ENCODE measurements at places on chromosomes 3 and 15.
A peak's percentile ranks its signal among the peaks of the same experiment; 100 is the strongest.

DNA sequence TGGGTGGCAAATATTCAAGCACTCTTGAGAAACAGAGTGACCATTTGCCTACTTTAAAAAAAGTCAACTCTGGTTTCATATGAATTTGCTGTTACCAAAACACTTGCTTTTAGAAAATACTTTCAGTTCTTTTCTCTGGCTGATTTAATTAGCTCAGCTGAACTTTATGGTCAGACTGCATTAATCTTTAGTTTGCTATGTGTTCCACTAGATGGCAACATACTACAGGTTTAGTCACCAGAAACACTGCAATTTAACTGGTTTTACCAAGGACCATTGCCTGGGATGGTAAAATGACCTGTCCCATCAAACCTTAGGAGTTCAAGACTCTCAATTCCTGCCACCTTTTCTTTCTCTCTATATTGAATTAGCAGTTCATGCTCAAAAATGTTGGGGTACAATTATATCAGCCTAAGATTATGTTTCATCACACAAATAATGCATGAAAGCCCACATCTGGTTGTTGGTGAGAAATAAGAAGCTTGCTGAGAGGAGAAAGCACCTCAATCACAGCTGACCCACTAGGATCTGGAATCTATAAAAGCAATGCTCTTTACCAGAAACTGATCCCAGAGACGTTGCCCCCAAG is 14.2 kb downstream of the EIF4E3 start:
- DNase-seq, result no peak

- DNase-seq, result no peak
Observed at GRCh38 chr3:111047042-111047441, 24.6 kb upstream of the NECTIN3 start.

DNA sequence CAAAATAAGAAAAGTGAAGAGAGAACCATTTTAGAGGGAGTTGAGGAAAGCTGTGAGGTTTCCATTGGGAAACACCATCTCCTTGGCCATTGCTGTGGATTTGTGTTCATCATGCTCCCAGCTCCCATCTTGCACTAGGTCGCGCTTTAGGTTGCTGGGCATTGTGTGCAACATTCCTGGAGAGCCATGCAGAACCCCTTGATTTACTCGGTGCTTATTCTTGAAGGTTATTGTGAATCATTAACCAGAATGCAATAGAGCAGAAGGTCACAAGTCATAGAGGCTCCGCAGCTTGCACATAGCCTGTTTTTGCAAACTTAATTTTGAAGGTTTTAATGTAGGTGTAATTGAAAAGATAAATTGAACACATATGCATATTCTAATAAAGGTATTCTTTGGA is 239.2 kb upstream of the IL12A start:
- no peak for DNase-seq

DNA sequence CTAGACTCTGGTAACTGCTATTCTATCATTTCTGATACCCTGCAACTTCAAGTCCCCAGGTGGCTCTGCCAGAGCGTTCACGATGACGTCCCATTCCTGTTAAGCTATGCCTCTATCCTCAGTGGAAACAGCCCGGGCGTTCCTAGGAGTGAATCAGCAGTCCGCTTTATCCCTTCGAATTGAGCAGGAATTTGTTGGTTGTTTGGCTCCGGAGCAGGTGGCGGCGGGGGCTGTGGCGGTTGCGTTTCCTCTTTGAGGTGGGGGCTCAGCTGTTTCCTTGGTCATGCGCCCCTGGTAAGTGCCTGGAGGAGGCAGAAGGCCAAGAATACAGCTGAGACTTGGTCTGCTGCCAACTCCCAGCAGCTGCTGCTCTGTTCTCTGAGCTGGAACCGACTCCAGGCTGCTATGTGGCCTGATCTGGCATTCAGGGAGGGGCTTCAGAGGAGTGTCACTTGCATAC is 25.2 kb downstream of the ARPP21 start:
- peak; percentile 88 for DNase-seq

- DNase-seq, result no peak
Observed at GRCh38 chr15:37134699-37135131, 34.4 kb upstream of the MEIS2 start.

DNA sequence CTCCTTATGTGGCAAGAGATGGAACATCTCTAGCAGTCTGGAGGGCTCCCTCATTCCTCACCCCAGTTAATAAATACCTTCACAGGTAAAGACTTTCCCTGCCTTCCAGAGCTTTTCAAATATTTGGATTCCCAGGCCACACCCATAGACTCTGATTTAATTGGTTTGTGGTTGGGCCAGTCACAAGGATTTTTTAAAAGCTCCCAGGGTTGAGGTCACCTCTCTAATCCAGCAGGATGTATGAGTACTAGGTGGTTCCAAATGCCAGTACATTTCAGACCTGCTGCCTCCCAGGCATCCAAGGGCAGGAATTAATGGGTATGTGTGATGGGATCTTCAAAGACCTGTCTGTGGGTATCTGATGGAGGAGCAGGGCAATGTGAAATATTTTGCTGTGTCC is 312.8 kb downstream of the CLSTN2 start:
- no peak for DNase-seq

DNA sequence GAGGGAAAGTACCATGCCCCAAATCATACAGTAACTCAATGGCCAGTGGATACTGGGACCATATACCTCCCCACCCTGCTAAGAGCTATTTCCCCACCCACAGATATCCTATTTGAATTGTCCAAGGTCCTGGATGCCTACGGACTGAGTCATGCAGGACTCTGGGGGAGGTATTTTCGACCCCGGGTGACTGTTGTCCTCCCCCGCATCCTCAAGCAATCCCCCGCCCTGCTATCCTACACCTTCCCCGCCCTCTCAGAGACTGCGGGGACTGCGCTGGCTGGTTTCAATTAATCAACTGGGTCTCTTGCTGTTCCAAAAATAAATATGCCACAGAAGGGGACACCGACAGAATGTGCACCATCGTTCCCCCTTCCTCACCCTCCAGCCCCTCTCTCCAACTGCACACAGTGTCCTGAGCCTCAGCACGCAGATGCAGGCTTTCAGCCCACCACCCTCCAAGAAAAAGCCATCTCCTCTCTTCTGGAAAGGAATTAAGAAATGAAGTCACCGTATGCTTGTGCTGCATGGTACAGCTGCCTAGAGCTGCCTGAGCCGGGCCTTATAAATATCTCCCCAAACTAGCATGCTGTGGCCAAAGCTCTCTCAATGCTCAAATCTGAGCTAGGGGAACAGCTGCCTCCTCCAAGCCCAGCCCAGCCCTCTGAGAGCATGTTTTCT is 8.1 kb downstream of the CAV3 start:
- DNase-seq, result no peak

- no peak for DNase-seq
Observed at GRCh38 chr15:80003171-80003570, 32.2 kb upstream of the BCL2A1 start.

DNA sequence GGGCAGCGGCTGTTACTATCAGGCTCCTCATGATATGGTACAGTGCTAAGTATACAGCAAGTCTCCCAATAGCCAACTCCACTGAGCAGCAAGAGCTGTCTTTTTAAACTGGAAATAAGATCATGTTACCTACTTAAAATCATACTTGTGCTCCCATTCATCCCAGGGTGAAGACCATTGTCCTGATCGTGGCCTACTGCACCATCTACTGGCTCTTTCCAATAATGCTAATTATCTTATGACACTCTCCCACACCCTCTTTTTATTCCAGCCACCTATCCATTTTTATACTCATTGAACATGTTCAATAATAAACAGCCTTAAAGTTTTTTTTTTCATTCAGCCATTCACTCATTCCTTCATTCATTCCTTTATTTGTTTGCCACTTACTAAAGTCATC is 117.7 kb downstream of the GBE1 start:
- no peak for DNase-seq

GRCh38 chr3:142947799-142948575 is 15.5 kb downstream of the PAQR9 start:
- DNase-seq, result no peak

- no peak for DNase-seq
Observed at GRCh38 chr15:58357529-58358476, 74.0 kb upstream of the LIPC start.

- no peak for DNase-seq
Observed at GRCh38 chr3:14222457-14222856, 43.8 kb downstream of the LSM3 start.

- no peak for DNase-seq
Observed at GRCh38 chr15:39621210-39621609, 40.3 kb downstream of the THBS1 start.

GRCh38 chr3:63921741-63922482 is 9.7 kb upstream of the SCAANT1 start:
- DNase-seq, result peak; percentile 67

DNA sequence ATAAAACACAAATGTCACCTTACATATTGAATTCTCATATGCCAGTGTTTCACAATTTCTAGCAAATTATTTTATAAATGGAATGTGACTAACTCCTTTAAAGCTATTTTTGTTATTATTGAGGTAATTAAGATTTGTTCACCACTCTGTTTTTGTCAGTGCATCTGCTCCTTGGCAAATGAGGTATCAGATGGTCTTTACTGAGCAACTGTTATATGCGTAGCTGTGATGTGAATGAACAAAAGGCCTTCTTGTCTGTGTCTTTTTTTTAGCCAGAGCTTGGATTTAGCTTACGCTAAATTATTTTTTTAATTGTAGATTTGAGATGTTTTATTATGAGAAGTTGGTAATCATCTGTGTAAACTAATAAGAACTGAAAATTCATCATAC is 125.3 kb downstream of the IL5RA start:
- no peak for DNase-seq

- no peak for DNase-seq
Observed at GRCh38 chr3:133246119-133246518, 153.7 kb upstream of the BFSP2 start.

DNA sequence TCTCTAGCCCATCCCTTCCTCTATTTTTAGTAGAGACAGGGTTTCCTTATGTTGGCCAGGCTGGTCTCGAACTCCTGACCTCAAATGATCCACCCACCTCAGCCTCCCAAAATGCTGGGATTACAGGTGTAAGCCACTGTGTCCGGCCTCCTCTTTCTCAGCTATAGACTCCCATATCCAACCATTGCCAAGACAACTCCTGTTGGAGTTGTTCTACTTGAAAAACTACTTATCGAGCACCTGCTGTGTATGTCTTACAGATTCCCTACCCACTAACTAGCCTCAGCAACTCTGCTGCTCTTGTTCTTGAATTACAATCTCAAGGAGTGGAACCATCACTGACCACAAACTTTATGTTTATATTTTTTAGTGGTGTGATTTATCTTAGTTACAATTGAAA is 186.6 kb downstream of the SLC9A9 start:
- no peak for DNase-seq

- DNase-seq, result no peak
Observed at GRCh38 chr3:169260296-169260695, 403.2 kb downstream of the MECOM start.

DNA sequence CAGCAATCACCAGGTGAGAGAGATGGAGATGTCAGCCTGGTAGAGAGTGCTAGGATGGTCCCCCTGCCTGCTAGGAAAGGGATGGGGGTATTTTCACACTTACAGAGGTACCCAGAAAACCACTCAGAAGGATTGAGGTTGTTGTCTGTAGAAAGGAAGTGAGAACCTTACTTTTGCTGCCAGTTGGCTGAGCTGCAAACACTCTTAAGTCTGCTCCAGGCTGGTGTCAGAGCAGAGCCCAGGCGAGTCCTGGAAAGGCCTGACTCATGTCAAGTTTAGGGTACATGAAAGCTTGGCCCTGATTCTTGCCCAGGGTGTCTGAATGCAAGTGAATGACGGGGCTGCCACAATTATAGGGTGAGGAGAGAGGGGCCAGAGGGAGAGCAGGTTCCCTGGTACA is 214.5 kb upstream of the TRIM42 start:
- no peak for DNase-seq

DNA sequence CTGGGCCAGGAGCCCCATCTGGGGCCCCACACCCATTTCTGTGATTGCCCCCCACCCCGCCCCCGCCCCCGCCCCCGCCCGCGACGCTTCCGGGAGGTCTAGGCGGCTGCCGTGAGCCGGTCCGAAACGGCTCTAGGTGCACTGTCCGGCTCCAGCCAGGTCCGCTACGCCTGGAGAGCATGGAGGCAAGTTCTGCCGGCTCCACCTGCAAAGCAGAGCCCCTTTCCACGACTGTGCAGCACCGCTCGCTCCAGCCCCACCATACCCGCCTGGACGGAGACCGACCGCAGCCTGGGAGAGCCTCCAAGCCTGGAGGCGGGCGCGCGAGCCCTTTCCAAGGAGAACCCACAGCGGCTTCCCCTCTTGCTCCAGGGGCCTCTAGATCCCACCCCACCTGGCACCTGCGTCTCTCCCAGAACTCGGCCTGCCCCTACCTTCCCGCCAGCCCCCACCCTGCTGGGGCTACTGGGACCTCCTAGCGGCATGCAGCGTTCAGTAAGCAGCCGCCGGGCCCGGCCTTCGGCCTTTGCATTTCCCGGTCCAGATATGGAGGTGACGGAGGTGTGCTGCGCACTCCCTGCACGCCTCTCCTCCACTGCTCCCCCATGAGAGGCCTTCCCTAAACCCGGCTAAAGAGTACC is 66.2 kb downstream of the KLF13 start:
- no peak for DNase-seq

DNA sequence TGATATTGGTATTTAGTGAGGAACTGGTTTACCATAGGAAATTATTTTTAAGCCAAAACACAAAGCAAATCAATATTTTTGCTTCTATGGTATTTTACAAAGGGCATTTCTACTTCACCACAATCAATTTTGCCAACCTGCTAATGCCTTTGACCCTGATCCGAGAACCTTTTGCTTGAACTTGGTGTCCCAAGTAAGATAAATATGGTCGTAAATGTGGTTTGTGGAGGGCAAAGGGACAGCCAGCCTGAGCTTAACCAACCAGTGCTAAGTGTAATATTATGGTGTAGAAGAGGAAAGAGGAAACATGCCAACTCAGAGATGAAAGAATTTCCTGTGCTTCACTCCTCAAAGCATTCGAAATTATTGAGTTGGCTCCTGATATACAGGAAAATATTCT is 148.4 kb downstream of the C3orf38 start:
- DNase-seq, result no peak

GRCh38 chr15:89332446-89332845 is 2.2 kb downstream of the POLG start:
- no peak for DNase-seq

DNA sequence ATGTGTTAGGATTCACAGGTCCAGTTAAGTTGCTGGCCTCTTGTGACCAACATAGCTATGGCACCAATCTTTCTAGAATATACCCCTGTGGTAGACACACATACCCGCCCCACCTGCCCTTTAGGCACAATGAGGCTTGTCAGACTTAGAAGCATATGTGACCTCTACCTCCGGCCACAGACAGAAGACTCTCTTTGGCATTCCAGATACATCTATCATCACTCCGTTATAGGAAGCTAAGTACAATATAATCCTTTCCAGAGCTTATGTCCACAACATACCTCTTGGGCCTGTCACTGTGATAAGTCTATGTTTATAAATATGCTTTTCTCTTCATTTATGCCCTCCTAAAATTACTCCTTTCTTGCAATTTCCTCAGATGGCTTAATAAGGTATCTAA is 39.8 kb downstream of the CD47 start:
- DNase-seq, result no peak
